ENCODE measurements at places on chromosomes 2 and 18.

- no peak for DNase-seq
Observed at GRCh38 chr2:10383960-10384734, 64.0 kb downstream of the ODC1 start.

GRCh38 chr18:61731178-61731577, 161.6 kb downstream of the RNF152 start:
- no peak for DNase-seq

- DNase-seq, result no peak
Observed at GRCh38 chr2:43158259-43158880, 68.0 kb downstream of the ZFP36L2 start.

DNA sequence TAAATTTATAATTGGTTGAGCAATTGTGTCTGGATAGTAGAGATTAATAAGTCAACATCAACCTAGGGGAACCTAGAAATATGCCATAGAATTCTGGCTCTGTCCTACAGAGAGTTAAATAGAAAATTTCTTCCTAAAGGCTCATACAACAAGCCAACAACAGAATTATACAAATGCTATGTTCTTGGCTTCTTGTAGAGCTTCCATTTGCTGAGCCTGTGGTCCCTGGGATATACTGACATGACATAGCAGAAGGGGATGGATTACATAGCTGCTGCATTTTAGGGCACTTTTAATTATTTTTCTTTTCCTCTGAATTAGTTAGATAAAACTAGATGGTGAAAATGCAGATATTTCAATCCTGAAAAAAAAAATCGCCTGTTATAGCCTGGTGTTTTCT, 95.5 kb upstream of the ST6GAL2 start:
- peak; percentile 54 for DNase-seq

DNA sequence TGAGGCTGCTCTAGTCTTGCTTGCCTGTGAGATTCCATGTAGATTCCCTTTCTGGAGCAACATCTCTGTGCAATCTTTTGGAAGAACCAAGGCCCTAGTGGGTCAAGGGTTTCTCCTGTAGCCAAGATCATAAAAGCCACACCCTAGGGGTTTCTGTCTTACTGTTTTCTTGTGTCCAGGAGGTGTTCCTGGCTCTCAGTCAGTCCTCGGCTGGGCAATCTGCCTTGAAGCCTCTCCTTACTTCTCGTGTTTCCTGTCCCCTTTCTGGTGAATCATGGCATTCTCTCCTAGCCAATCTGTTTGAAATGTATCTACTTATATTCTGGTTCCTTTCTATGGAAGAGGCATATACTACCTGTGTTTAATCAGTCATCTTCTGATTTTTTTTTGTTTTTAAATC, 484.8 kb upstream of the UBE2E3 start:
- DNase-seq, result no peak

GRCh38 chr2:185246717-185247116, 491.9 kb upstream of the FSIP2 start:
- DNase-seq, result no peak

GRCh38 chr2:10900216-10901109, 11.3 kb upstream of the KCNF1 start:
- DNase-seq, result no peak

DNA sequence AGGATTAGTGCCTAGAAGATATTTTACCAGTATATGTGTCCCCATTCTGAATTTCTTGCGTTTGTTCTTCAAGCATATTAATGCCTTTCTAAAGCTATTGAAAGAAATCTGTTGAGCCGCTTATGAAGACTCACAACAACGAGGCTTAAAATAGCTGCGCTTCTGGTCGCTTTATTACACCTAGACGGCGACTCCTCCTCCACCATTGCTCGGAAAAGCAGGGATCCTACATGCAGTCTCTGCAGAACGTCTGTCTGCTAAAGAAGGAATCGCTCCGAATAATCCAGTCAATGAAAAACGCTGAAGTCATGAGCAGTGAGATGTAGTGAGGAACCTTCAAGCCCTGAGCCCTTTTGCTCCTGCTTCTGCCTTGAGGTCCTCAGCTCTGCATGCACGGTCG, 94.8 kb upstream of the ZNF516 start:
- no peak for DNase-seq

DNA sequence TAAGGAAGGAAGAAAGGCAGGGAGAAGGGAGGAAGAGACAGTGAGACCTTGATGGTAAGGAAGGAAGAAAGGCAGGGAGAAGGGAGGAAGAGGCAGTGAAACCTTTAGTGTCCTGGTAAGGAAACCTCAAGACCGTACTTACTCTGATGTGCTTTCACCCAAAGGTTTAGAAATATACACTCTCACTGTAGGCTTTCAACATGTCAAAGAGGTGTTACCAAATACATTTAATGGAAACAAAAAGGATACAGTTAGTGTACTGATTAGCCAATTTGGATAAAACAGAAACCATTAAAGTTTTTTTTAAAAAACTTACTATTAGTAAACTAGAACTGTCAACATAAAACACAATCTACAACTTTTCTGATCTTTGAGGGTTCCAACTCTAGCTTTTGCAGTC, 7.1 kb downstream of the FBXO15 start:
- no peak for DNase-seq

- DNase-seq, result no peak
Observed at GRCh38 chr18:44920441-44920840, 239.8 kb downstream of the SETBP1 start.

Measured in muscle of back (tissue), 13 donors.